ENCODE measurements at places on chromosomes 1 and 21.

GRCh38 chr1:234871710-234872271 lies 256.8 kb downstream of the TOMM20 start:
- no peak for DNase-seq

GRCh38 chr1:118744420-118744819 lies 243.7 kb downstream of the TBX15 start:
- no peak for DNase-seq

DNA sequence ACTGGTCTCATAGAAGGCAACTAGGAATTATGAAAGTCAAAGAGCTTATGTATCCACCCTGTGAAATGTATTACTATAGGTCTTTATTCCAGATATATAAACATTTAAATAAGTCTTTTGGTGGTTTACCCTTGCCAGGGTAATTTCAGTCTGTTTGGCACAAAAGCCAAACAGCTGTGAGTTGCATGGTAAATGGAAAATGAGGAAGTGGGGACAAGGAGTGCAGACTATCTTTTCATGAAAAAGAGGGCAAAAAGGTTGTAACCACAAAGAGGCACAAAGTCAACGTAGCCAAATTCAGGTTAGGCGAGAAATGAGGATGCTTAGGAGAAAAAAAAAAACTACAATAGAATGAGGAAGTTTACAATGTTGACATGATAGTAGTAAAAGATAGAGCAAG lies 492.3 kb upstream of the PRMT6 start:
- DNase-seq = no peak

- no peak for DNase-seq
These were observed 169.0 kb downstream of the SMYD3 start for GRCh38 chr1:246338098-246338497.

GRCh38 chr1:77438236-77438913 lies 156.6 kb downstream of the AK5 start:
- no peak for DNase-seq

GRCh38 chr1:201275253-201275666 lies 8.0 kb upstream of the PKP1 start:
- DNase-seq = no peak

- no peak for DNase-seq
These were observed 520.8 kb downstream of the NUF2 start for GRCh38 chr1:163842571-163842970.

GRCh38 chr1:58460469-58460868 lies 86.1 kb downstream of the OMA1 start:
- no peak for DNase-seq

GRCh38 chr1:93581917-93582850 lies 99.5 kb downstream of the BCAR3 start:
- no peak for DNase-seq

- no peak for DNase-seq
These were observed 8.5 kb downstream of the ARHGEF16 start for GRCh38 chr1:3463013-3463385.
